WTC11 (cell line): ENCODE measurements at places on chromosomes 2 and 18. TPM values are rescaled to one million over a fixed set of nuclear protein-coding genes. Genes with fewer than 3 reads are reported as not detected.

DNA sequence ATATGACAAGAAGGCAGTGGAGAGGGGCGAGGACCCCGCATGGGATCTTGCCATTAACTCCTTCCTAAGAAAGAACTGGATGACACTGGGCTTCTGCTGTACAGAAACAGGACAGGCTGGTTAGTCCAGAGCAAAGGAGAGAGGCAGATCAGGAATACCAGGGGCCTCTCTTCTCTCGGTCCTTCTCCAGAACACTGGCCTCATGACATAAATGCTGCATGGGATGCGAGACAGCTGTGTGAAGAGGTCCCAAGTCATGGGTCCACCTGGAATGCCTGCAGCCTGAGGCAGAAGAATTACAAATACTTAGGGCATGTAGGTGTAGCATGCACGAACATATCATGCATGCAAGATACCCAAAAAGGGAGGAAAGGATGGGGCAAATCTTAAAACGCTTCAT, 9.1 kb downstream of the MBOAT2 start:
- no peak for DNase-seq

DNA sequence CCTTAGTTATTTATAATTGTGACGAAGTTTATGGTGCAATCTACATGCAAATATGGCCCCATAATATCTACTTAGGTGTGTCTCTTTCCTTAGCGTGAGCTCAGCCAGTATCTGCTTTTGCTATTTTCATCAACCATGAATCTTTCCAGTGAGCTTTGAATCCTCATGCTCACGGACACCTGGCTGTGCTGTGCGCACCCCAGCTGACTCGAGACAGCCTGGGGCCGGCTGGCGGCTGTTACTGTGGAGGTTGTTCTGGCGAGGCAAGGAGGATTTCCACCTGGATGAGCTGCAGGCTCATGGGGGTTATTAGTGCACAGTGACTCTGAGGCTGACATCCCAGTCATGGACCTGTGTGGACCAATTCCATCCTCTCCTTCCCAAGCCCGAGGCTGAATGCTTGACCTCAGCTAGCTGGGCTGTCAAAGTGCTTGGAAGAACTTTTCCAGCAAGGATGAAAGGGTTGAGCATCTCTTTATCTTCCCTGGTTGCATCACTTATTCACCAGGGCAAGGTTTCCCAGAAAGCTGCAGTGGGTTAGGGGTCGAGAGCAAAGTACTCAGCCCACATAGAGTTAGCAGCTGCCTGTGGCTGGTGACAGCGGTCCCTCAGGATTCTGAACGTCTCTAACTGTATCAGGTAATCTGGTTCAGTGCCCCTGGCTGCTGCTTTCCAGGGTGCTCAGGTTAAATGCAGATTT, 141.7 kb downstream of the ARL4C start:
- no peak for DNase-seq

Gene ACTR3
- 148 to 169 TPM (median 149 TPM) in 3 replicates for total RNA-seq

Gene COLEC12
- total RNA-seq, result 0.39 to 0.55 TPM (median 0.48 TPM) in 3 replicates

DNA sequence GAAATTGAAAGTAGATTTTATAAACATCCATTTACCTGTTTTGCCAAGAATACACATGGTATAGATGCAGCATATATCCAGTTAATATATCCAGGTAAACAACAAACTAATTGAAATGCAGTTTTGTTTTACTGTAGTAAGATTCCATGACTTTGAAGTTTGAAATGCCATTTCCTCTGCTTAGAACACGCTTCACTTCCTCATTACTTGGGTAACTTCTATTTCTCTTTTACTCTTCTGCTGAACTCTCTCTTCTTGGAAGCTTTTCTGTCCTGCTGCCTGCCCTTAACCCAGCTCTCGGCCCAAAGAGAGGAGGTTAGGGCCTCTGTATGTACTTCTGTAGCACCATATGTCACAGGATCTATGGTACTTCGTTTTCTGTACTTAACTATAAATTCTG, 14.1 kb upstream of the IL1RL2 start:
- no peak for DNase-seq

DNA sequence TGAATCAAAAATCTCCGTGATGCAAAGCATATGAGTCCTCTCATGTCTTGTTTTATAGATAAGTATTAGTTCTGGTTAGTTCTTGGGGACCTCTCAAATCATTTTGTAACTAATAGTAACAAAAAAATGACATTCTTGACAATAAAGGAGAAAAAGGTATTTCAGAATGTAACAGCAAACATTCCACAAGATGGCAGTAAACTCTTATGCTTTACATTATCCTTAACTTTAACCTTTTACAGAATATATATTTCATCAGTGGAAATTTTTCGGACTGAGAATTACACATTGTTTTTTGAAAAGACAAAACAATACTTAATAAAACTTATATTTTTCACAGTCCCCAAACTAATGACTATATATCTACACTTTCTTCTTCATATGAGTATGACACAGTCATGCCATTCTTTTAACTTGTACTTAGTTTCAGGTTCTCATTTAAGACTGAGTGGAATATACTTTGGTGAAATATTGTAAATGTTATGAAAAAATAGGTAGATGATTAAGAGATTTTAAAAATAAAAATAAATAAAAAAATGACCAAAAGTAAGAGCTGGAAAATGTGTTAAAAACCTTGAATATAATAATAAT, 142.9 kb upstream of the NXPH2 start:
- DNase-seq, result no peak

DNA sequence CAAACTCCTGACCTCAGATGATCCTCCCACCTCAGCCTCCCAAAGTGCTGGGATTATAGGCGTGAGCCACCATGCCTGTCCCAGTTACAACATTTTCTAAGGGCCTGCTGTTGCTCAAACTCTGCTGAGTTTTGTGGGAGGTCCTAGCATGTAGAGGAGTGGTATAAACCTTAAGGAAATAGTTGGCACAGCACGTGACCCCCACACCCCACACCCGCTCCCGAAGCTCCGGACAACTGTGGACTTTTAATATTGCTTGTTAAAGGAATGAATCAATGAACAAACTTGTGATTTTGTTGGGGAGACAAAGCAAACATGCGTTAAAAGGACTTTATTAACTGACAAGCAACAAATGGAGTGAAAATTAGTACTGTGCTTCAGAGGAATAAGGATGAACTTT, 137.8 kb upstream of the GATA6 start:
- DNase-seq, result no peak

DNA sequence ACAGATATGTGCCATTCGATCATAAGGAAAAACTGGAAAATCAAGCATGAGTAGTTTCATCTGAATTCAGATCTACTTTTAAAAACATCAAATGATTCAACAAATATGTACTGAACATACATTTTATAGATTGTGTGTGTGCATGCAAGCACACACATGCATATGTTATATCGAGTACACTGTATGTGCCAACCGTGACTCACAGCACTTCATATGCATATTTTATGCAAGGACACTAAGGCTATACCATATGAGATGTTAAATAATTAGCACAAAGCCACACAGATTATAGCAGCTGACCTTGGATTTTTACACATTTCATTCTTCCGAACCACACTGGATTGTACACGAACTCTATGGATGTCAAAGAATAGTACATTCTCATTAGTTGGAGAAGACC, 161.2 kb downstream of the DNAH7 start:
- no peak for DNase-seq

Gene LOXHD1
- 0.35 to 0.64 TPM (median 0.57 TPM) in 3 replicates for total RNA-seq

DNA sequence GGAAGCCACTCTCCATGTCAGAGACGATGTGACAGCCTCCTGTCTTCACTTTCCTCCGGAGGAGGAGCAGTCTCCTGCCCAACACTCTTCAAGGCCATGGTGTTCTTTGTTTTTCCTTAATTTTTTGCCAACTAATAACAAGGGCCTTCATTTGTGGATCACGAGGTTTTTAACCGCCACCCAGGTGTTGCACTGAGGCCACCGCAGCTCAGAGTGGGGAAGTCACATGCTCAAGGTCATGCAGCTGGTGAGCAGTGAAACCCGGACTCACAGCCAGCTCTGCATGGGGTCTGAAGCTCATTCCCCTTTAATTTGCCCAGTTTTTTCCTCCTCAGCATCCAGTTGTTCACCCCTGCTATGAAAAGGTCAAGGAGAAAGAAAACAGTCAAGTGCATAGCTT, 19.6 kb downstream of the ENOSF1 start:
- DNase-seq, result no peak

Gene SCN3A
- total RNA-seq, result 0.04 TPM in 1 of 3 replicates, not detected in the others

Gene SERPINB2
- total RNA-seq, result not detected in 3 replicates

GRCh38 chr2:241567776-241568175, 9.2 kb downstream of the BOK start:
- DNase-seq, result no peak

DNA sequence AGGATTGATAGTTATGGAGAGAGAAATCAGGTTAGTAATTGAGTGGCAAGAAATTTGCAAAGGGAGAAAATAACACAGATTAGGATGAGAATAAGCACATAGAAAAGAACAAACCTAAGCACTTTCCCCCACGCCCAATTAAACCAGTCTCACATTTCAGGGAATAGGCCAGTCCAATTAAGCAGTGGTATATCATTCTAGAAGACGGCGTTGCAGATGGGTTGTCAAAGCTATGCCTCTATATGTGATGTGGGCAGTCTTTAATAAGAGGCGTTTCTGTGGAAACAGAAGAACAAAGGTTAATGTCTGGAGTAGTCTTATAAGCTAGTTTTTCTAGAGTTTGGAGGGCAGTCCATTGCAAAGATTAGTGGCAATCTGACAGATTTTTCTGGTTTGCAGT, 61.6 kb downstream of the B3GNT2 start:
- DNase-seq, result no peak

Gene ATP6V1C2
- 0.42 to 1.9 TPM (median 1.2 TPM) in 3 replicates for total RNA-seq

DNA sequence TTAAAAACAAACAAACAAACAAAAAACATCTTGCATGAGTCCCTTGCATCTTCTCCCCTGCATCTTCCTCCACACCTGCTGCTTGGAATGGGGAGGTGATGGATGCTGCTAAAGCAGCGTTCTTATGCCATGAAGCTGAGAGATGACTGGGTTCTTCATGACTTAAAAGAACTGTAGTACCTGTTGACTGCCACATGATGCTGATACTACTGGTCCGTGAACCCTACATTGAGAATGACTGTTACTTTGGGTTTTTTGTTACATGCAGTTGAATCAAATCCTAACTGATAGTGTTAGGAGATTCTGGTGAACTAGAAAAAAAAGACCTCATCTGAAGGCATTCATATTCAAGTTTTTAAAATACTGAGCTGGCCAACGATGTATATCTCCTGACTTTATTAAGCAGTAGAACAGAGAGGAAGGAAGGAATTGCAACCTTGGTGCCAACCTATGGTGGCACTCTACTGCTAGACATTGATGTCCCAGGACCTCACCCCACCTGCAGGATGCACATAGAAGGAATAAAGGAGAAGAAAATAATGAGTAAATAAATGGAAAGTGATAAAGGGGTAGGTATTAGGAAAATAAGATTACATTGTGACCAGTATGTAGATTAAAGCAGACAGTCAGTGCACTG, 63.2 kb upstream of the SPAG16 start:
- no peak for DNase-seq
